ENCODE measurements at places on chromosomes 1 and 21.

DNA sequence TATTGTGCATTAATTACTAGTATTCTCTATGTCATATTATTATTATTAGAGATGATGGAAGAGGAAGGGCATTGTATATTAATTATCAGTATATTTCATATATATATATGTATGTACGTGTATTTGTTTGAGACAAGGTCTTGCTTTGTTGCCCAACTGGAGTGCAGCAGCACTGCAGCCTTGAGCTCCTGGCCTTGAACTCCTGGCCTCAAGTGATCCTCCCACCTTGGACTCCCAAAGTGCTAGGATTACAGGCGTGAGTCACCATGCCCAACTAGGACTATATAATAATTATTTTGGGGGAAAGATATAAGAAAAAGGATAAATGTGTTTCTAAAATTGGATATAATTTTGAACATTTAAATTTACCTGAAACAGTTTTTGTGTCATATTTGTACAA is 63.2 kb upstream of the USP24 start:
- DNase-seq, result no peak

DNA sequence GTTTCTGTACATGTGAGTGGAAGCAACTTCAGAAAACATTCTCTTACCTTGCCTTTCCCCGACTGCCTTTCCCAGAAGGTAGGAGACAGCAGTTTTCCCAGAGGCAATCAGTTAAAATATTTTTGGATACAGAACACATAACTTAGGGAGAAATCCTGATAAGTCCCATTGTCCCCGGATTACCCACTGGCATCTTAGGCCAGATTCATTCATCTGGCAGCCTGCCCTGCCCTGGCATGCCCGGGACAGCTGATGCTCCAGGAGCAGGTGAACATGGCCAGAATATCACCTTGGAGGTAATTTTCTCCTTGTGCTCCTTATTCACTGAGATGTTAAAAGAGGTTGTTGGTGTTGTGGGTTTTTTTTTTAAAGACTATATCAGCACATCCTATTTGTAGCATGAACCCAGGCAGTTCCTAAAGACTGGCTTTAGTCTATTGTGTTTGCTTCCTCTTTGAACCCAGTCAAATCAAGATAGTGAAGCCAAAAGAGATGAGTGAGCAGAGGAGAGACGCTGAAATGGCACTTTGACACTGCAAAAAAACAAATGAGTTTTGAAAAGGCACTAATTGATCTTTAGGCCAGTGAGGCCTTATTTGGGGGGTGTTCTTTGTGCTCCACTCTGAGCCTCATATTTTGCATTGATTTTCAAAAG is 139.6 kb downstream of the PLPP3 start:
- no peak for DNase-seq

GRCh38 chr1:213381572-213382084 is 330.6 kb downstream of the RPS6KC1 start:
- DNase-seq, result no peak

- DNase-seq, result no peak
Measured at GRCh38 chr1:212518188-212519054, 85.7 kb downstream of the NENF start.

- no peak for DNase-seq
Measured at GRCh38 chr1:242228991-242229390, 230.1 kb upstream of the MAP1LC3C start.

DNA sequence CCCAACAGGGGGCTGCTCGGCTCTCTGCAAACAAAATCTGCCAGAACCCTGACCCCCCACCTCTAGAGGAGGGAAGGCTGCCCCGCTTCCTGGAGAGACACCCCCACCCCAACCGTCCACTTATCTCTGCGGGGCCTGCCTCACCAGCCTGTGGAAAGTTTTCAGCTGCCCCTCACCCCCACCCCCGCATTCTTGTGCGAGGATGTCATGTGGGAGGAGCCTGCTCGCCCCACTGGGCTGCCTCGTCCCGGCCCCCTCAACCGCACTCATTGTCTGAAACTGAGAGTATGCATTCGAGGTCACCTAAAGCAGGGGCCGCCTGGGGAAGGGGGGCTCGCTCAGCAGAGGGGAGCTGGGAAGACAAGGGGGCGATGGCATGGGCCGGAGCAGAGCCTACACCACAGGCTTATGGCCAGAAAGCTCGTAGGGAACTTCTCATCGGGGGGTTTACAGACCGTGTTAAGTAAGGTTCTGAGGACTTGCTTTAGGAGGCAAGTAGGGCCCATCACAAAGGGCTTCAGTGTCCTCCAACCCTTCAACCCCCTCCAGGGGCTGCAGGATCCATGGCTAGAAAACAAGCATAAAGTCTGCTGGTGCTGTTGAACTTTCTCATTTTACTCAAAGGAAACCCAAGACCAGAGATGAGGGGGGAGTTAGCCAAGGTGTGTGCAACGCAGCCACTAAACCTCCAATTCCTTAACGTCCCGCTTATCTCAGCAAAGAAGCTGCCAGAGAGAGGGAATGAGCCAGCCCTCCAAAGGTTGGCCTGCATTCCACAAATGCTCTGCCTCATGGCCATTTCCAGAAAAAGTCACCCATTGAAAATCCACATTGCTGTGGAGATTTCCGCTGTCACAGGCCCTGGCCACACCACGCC is 9.4 kb downstream of the EPHA2 start:
- DNase-seq, result no peak

- no peak for DNase-seq
Measured at GRCh38 chr1:27057801-27058625, 45.4 kb upstream of the TENT5B start.

DNA sequence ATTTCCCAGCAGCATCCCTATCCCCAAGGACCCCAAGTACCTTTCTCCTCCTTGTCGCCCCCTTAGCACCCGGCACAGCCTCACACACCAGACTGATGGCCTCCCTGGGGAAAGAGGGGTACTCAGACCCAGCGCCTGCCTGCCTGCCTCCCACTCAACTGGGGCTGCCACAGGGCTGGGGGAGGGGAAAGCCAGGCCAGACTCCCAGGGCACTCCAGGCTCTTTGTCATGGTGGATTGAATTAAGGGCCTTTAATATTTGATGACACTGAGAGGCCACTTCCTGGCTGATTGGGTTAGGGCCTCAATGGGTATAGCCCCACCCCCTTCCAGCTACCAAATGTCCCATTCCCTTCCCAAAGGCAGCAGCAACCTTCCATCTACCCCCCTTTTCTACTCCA is 1.8 kb downstream of the SHC1 start:
- no peak for DNase-seq

- no peak for DNase-seq
Measured at GRCh38 chr1:224739997-224740684, 124.0 kb downstream of the CNIH3 start.

DNA sequence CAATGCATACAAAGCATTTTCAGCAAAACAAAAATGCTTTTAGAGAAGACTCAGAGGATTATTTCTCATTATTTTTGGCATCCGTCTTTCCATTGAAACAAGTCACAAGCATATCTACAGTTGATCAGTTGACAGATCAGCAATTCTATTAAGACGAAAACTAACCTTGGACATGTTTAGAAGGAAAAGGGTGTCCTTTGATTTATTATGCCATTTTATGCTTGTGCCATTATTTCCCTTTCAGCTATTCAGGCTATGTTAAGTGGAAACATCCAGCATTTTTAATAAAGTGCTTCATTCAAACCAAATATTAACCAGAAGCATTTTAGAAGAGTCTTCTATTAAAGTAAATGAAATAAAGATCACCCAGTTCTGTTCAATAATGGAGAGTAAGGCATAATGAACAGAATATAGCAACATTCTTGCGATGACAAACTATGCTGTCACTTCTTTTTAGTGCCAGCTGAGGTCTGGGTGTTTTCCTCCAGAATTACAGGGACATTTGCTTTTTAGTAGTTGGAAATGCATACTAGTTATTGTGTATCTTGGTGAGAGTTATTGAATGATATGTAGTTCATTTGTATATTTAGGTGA is 481.4 kb downstream of the PLA2G4A start:
- no peak for DNase-seq

DNA sequence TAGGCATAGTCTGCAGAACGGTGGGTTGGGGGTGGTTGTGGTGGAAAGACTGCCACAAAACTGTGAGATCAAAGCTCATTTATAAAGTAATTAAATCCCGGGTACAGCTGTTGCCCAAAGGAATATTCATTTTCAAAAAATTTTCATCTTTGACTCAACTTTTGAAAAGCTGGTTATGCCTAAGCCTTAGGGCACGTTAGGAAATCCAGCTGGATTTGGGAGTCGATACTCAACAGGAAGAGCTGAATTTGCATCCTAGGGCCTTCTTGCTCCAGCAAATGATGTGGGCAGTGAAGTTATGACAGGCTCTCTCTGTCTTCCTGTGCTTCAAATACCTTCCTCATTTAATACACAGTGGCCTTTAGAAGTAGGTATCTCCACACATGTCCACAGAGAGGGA is 31.7 kb downstream of the ZP4 start:
- DNase-seq, result no peak

DNA sequence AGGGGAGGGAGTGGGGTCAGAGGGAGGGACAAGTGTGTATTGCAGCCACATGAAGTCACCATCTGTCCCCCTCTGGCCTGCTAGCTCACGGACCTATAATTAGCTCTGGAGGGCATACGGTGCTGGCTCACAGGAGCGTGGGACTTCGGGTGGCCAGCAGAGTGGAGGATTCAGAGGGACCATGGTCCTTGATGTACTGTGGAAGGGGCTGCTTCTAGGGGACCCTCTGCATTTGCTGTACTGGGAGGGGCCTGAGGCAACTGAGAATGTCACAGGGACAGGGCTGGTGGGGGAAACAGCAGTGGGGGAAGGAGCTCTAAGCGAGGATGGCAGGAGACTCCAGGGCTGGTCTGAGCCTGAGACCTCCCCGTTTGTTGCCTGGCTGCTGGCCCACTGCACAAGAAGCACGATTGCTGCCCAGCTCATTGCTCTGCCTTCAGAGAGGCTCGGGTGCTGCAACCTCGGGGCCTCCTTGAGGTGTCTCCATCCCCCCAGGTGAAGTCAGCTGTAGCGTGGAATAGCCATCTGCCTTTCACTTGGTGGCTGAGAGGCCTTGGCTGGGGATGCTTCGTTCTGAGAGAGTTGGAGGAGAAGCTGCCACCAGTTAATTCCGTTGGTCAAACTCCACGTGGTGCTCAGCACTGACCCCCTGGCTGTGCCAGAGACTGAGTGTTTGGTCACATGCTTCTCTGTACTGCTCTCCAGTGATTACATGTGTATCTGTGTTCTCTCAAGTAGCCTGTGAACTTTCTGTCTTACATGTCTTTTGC is 2.7 kb downstream of the PPFIA4 start:
- DNase-seq, result no peak

DNA sequence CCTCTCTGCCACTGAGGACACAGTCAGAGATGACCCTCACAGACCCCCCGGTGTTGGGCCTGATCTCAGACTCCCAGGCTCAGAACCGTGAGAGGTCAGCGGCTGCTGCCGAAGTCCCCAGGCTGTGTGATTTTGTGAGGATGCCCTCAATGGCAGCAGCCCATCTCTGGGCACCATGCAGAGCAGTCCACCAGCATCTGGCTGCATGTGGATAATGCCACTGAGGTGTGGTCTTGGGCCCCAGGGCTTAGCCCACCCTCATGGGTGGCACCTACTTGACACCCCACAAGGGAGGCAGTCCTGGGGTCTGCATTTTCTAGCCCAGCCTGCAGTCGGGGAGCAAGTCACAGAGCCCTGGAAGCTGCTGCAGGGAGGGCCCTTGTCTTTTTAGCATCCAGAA is 5.5 kb upstream of the ACTRT2 start:
- DNase-seq, result no peak

- no peak for DNase-seq
Measured at GRCh38 chr1:213997038-213997771, 9.4 kb downstream of the PROX1 start.

DNA sequence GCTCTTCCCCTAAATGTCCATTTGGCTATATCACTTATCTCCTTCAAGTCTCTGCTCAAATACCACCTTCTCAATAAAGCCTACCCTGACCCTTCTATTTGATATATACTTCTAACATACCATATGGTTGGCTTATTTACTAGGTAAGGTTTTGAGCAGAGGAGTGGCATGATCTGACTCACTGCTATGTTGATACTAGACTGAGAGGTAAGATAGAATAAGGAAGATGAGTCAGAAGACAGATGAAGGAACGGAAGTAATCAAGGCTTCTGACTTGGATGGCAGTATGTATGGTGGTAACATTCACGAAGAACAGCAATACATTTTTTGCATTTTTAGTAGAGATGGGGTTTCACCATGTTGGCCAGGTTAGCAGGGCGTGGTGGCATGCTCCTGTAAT is 4.8 kb upstream of the HRNR start:
- no peak for DNase-seq

GRCh38 chr1:91877574-91878208 is 8.3 kb downstream of the TGFBR3 start:
- DNase-seq, result no peak

GRCh38 chr1:212035835-212036605 is 472 bp downstream of the DTL start:
- DNase-seq, result no peak

GRCh38 chr1:155979597-155980343 is 1.4 kb upstream of the ARHGEF2 start:
- no peak for DNase-seq

DNA sequence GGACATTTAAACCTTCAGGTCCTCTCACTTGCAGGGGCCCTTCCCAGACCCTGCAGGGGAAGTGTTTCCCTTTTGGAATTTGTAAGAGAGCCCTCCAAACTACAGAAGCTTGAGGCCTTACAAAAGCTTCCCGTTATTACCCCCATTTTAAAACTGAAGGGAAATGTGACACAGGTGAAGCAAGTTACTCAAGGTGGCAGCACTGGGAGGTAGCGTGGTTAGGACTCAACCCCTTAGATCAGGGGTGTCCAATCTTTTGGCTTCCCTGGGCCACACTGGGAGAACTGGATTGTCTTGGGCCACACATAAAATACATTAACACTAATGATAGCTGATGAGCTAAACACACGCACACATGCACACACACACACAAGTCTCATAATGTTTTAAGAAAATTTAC is 15.8 kb upstream of the ZC3H12A start:
- DNase-seq, result no peak

DNA sequence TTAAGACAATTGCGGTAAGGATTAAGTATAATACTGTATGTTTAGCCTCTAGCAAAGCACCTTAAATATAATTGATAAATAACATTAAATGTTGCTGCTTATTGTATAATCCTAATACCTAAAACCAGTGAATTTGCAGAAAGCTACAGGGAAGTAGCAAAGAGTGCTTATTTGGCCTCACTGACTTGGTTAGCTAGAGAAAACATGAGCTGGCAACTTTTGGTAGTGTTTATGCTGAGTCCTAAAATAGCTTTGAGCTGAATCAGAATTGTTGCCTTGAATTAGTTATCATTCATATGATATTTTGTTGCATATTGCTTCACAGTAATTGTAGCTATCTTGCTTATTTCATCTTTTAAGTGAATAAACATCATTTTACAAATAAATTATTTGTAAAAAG is 3.5 kb downstream of the TRIM67 start:
- no peak for DNase-seq

DNA sequence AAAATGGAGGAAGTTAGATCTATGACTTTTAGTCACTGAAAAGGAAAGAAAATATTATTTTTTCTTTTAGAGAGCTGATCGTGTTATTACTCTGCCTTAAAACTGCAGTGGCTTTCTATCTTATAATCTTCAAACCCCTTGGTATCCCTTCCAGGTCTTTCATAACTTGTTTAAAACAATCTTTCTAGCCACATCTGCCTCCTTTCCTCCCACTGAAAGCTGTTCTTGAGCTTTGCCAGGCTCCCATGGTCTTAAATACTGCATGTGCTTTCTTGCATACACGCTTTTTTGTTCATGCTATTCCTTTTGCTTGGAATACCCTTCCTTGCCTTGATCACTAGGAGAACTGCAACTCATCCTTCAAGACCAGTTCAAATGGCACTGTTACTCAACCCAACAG is 65.9 kb upstream of the GADD45A start:
- no peak for DNase-seq

- DNase-seq, result no peak
Measured at GRCh38 chr1:180842052-180842451, 70.6 kb upstream of the KIAA1614 start.
